Upper lobe of left lung (tissue), 6 donors: ENCODE measurements at places on chromosomes 2 and 18.

GRCh38 chr2:53381271-53381670, 386.3 kb upstream of the CHAC2 start:
- DNase-seq = no peak

GRCh38 chr2:226508683-226509082, 290.9 kb downstream of the IRS1 start:
- DNase-seq = no peak

DNA sequence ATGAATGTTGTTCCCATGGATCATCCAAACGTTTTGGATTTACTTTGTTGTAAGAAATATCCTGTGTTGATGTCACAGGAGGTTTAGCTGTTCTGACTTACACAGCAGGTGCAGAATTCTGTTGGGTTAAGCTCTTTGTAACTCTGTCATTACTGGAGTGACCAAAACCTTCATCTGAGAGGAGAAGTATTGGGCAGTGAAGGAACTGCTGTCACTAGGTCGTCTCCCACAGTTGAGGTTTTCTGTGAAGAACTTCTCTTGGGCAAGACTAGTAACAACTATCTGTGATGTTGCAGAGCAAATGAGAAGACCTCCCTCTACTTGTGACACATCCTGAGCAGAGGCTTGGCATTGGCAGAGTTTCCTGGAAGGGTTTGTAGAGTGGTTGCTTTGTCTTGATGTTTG, 2.9 kb downstream of the SPTBN1 start:
- DNase-seq = no peak

DNA sequence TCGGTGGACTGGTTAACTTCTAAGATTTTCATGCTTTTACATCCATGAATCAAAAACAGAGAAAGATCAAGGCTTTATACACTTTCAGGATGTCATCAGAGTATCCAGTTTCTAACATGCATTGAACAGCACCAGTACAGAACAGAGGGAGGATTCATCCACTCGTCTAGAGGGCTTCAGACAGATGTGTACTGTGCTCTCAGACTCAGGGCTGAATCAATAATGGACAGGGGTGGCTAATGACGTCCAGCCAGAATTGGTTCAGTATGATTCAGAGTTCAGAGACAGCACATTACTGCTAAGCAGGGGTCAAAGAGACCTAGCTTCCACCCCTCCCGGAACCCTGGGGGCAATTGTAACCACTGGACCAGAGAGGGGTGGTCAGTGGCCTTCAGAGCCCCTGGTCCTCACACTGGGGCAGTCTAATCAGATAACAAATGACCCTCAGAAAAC, 37.3 kb downstream of the RNU4ATAC start:
- no peak for DNase-seq

- DNase-seq = peak; percentile 13
Measured at GRCh38 chr2:8094526-8094925, 587.3 kb upstream of the ID2 start.

DNA sequence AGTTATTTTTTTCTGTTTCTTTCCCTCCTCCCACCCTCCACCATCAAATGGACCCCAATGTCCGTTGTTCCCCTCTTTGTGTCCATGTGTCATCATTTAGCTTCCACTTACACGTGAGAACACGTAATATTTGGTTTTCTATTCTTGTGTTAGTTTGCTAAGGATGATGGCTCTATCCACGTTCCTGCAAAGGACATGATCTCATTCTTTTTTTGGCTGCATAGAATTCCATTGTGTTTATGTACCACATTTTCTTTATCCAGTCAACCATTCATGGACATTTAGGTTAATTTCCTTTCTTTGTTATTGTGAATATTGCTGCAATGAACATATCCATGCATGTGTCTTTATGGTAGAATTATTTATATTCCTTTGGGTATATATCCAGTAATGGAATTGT, 91.3 kb upstream of the TNP1 start:
- no peak for DNase-seq

GRCh38 chr18:45081566-45082181, 401.0 kb downstream of the SETBP1 start:
- DNase-seq = no peak

DNA sequence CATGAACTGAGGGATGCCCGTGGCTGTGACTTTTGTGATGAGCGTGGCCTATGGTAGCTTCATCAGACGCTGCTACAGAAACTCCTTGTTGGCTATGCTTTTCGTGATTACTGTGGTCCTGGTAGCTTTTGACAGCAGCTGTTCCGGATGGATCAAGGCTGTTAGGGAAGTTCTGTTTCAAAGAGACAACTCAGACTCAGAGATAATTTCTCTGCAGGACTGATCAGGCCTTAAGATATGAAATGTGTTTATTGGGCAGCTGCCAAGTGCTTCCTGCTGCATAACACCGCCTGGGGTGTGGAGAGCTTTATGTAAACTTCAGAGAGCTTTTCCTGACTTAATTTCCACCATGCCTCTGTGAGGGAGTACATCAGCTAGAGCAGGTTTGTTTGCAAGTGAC, 243.8 kb downstream of the TSN start:
- DNase-seq = no peak

DNA sequence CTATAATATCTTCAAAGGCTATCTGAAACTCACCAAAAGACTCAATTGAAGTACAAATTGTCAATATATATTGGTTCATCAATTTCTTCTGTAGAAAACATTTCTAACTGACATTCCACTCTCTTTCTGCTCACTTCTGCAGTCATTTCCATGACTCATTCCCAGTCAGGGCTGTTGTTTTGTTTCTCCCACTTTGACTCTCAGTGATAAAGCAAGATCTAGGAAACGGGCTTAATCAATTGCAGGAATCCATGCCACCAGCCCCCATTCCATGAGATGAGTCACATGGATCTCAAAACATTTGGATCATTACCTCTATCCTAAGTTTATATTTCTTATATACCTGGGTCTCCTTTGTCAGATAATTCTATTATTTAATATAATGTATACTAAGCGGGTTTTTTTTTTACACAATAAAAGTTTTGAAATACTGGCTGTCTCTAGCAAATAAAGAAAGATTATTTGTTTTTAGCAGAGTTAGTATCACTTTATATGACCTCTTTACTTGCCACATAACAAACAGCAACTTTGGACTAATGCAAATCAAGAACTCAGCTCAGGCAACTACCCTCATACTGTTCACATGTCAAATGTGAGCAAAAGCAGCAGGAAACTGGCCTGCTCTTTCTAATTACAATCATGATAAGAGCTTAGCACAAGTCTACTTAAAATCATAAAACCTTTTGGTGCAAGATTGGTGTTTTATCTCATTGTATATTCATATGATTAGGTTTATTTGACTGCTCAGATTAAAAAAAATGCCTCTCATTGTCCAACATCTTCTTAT, 251.1 kb upstream of the PIK3C3 start:
- no peak for DNase-seq

DNA sequence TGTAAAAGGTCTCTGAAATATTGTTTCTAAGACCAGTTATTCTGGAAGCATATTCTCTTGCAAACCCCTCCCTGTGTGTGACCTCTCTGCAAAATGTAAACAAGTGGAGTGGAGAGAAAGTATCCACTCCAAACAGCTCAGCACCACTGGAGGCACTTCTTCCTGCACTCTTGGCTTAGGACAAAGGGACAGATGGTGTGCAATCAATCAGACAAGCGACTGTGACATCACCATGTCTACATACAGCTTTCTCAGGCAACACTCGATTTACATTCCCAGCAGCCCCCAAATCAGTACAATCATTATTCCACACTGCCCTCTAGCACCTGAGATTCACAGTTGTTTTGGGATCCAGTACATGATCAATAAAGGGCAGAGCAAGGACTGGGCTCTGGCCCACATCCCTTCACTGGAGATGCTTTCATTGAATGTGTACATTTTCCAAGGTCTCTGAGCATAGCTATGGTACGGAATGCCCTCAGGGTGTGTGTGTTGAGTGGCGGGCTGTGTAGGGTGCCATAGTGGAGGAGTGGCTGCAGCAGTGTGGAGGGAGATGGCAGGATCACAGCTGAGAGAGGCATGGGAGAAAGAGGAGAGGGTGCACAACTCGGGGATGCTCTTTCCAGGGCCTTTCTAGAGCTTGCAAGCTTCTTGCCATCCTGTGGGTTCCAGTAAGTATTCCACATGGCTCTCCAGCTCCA, 311.8 kb upstream of the ST6GAL2 start:
- DNase-seq = no peak

- no peak for DNase-seq
Measured at GRCh38 chr2:201908901-201909300, 102.6 kb downstream of the CDK15 start.

DNA sequence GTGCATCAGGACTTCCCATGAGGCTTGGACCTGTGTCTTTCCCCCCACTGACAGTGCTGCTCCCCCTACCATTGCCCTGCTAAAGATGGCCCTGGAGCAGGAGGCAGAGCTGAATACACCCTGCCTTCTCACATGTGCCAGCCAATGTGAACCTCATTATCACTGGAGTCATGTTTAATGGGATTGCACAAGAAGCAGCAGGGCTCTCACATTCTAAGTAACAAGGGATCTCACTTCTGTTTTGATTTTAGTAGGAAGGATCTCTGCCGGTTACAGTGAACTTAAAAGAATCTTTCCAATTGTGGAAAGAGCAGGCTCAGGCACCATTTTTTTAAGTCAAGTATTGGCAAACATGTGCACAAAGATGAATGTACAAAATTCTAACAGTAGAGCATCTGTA, 322.1 kb upstream of the MEX3C start:
- no peak for DNase-seq

DNA sequence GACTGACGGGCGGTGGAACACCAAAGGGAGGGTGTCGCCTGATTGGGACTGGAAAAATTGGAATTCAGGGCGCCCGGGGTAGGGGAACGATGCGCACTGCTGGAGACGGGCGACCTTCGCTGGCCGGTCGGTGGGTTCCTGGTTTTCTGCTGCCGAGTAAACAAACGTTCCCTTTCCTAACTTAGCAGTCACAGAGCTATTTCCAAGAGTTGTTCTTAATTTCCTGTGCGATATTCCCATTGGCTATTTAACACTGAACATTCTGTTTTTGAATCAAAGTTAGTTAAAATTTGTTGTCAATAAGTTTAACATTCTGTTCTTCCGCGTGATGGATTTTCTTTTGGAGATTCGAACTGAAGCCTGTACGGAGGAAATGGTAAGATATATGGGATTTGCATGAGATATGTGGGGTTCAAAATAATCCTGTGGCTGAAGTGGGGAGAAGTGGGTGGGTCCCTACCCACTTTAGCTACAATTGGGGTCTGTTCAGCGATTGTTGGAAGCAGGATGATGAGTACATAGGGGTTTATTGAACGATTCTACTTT, 862 bp downstream of the C18orf54 start:
- DNase-seq = peak; percentile 31

GRCh38 chr2:203673933-203674332, 32.5 kb upstream of the CD28 start:
- no peak for DNase-seq

GRCh38 chr2:236452238-236452637, 117.4 kb upstream of the ACKR3 start:
- no peak for DNase-seq

DNA sequence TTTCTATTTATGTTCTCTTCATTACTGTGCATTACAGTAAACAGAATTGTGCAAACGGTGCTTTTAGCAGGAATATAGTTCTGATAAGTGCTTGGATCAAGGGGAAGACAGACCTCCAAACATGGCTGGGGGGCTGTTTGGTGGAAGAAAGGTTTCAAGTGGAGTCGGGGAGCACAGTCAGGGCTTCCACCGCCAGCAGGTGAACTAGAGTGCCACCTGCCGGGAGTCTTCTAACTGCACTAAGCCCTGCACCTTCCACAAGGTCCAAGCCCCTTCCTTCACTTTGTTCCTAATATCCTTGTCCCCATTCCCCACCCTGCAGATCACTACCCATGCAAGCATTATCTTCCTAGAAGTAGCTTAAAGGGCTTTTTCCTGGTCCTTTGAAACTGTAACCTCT, 11.1 kb downstream of the ONECUT2 start:
- DNase-seq = no peak

DNA sequence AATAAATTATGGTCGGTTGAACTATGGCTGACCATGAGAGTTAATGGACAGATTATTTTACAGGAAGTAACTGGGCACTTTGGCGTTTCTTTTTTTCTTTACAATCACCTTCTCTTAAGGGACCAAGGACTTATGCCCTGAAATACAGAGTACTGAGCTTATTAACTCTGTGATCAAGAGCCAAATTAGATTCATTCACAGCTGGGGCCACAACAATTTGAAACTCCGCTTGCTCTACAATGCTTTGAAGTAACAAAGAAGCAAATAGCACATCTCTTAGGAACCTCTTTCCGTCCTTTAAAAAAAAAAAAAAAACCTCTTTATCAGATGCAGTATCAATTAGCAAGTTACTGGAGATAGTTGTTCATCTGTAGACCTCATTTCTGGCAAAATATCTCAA, 112.0 kb downstream of the LYPD6 start:
- DNase-seq = no peak

DNA sequence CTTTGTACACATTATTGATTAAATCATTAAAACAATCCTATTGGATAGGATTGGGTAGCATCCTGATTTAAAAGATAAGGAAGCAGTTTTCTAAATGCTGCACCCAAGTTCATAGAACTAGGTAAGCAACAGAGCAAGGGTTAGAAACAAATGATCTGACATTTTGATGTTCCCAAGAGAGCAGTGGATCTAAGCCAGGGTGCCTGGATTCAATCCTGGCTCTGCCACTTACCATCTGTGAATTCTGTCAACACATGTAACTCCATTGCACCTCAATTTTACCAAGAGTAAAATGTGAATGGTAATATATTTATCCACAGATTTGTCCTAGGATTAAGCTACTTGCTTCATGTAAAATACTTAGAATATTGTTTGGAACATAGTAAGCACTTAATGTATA, 982.6 kb upstream of the FANCL start:
- DNase-seq = no peak

DNA sequence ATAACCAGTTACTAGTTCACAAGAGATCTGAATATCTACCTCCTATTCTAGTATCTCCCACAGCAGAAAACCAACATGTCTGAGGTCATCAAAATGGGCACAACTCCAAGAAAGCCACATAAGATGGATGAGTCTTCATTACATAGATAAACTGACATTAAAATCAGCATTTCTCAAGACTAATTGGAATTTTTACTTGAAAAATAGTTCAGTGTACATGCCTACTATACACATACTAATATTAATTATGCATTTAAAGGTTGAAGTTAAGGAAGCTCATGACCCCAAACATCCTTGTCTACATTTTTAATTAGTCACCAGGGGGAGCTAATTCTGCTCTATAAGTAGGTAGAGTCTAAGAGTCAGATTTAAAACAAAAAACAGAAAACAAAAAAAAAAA, 41.9 kb downstream of the ZNF521 start:
- DNase-seq = no peak

DNA sequence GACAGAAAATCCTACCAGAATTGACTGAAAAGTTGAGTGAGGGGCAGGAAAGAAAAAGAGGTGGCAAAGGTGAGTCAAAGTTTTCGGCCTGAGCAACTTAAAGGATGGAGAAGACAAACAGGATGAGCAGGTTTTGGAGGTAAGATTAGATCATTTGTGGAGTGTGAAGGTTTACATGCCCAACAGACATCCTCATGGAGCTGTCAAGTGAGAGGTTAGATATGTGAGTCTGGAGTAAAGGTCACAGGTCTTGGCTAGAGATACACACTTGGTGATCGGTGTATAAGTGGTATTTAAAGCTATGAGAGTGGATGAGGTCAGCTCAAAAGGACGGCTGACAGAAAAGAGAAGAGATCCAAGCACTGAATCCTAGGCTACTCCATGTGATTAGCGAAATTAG, 11.1 kb upstream of the MYL12A start:
- DNase-seq = no peak
